ENCODE measurements at places on chromosomes 13 and 19.

GRCh38 chr19:10205636-10206035 lies 10.9 kb upstream of the DNMT1 start:
- no peak for DNase-seq

GRCh38 chr19:8482696-8483095 lies 19.7 kb downstream of the PRAM1 start:
- DNase-seq, result no peak

GRCh38 chr13:67008075-67008668 lies 222.0 kb downstream of the PCDH9 start:
- DNase-seq, result no peak

DNA sequence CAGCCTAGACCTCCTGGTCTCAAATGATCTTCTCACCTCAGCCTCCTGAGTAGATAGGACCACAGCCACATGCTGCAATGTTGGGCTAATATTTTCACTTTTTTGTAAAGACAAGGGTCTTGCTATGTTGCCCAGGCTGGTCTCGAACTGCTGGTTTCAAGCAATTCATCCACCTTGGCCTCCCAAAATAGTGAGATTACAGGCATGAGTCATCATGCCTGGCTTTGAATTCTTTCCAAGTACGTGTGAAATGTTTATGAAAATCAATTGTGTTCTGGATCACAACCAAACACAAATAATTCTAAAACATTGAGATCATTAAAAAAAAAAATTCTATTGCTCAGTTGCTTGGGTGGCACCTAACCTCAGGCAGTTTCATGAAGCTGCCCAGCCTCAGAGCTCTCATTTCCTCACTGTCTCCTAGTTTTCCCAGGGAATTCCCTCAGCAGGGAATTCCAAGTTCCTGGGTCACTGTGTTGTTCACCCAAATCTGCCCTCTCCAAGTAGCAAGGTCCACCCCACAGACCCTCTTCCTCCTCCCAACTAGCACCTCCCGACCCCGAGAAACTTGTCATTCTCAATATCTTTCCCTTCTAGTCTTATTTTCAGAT lies 44.8 kb downstream of the ING1 start:
- DNase-seq, result no peak

DNA sequence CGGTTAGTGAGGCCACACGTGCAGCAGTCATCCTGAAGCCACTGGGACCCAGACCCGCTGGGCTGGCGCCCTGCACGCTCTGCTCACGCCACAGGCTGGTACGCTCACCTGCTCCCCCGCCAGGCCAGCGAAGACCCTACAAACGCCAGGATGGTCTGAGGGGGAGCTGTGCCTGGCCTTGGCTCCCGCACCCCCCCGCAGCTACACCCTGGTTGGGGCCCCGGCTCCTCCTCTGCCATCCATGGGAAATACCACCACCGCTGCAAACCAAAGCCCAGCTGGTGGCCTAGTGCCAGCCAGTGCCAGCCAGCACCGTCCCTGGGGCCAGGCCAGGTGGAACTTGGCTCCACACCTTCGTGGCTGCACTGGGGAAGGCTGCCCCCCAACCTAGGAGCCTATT lies 23.3 kb upstream of the CACTIN start:
- DNase-seq, result no peak

Data from WERI-Rb-1 (cell line).